Immature natural killer cell (primary cell): ENCODE measurements at places on chromosomes 3 and 15.

- no peaks in the 10 kb centered on the region for H3K4me1 ChIP-seq
Measured at GRCh38 chr3:189756582-189757078, 125.4 kb downstream of the TP63 start.

DNA sequence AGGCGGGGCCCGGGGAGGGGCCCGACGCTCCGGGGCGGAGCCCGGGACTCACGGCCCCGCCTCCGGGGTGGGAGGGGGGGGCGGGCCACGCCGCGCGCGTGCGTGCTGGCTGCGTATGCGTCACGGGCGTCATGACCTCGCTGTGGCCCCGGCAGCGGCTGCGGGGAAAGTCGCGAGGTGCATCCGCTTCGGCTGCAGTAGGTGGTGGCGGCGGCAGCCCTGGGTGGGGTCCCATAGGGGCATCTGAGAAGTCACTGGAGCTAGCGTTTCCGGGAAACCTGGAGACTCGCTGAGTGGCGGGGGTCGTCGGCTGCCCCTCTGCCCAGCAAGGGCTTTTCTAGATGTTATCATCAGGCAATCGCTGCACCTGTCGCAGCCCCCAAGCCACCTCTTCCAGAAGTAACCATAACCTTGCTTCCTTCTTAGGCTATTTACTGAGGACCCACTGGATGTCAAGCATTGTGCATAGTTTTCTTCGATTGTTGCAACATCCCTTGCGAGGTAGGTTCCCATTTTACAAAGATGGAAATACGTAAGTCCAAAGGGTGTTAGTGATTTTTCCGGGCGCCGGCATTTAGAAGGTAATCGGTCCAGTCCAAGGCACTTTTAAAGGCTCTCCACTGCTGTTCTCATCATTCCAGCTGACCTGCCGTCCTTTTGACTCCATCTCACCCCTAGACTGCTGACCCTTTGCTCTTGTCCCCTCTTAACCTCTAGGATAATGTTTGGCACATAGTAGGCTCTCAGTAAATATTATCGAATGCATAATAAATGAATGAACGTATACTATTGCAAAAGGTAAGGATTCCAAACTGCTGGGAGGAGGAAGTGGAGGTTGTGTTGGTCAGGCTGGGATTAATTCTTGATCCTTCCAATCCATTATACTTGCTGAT lies at the start of gene GDPGP1:
Gene GDPGP1 (plus strand): TSS at position 114 of the 893 bp plus-strand sequence. CDS start 6,700 bp downstream, outside the sequence.
- no peak for DNase-seq
- H3K4me1 ChIP-seq: peaks cover 55% of the 10 kb centered on the region
- peaks cover 31% of the 10 kb centered on the region for H3K36me3 ChIP-seq
- H3K27me3 ChIP-seq: peaks cover 22% of the 10 kb centered on the region
- peak within 1 kb of the TSS; percentile 96 for H3K4me3 ChIP-seq

DNA sequence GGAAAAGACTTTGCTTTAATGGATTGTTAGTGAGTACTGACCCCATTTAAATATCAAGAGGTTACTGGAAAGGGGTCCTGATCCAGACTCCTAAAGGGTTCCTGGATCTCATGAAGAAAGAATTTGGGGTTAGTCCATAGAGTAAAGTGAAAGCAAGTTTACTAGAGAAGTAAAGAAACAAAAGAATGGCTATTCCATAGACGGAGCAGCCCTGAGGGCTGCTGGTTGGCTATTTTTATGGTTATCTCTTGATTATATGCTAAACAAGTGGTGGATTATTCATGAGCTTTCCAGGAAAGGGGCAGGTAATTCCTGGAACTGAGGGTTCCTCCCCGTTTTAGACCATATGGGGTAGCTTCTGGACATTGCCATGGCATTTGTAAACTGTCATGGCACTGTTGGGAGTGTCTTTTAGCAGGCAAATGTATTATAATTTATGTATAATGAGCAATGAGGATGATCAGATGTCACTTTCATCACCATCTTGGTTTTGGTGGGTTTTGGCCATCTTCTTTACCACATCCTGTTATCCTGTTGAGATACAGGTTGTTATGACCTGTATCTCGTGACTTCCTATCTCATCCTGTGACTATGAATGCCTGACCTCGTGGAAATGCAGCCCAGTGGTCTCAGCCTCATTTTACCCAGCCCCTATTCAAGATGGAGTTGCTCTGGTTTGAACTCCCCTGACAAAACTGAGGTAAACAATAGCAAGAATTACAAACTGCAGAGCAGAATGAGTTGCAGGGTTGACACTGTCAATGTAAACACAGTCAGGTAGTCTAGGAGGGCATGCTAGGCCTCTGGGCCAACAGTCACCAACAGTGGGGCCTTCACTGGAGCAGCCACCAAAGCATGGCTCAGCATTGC lies 10.3 kb upstream of the GPR160 start:
- H3K4me1 ChIP-seq: peaks cover 18% of the 10 kb centered on the region
- no peak overlapping the region for H3K4me3 ChIP-seq
- no peaks in the 10 kb centered on the region for H3K36me3 ChIP-seq
- no peak overlapping the region for H3K27ac ChIP-seq
- DNase-seq: peak; percentile 15

GRCh38 chr3:117997201-117998049 lies 1037.2 kb downstream of the IGSF11 start:
- H3K4me3 ChIP-seq: no peak overlapping the region
- no peak for DNase-seq
- H3K27ac ChIP-seq: no peak overlapping the region
- no peaks in the 10 kb centered on the region for H3K27me3 ChIP-seq
- H3K36me3 ChIP-seq: no peaks in the 10 kb centered on the region
- H3K4me1 ChIP-seq: no peaks in the 10 kb centered on the region

GRCh38 chr3:188680189-188680588 lies 491.6 kb upstream of the TPRG1 start:
- no peaks in the 10 kb centered on the region for H3K36me3 ChIP-seq
- H3K27ac ChIP-seq: no peak overlapping the region
- peaks cover 22% of the 10 kb centered on the region for H3K4me1 ChIP-seq
- H3K27me3 ChIP-seq: peaks cover 2% of the 10 kb centered on the region
- H3K4me3 ChIP-seq: no peak overlapping the region

DNA sequence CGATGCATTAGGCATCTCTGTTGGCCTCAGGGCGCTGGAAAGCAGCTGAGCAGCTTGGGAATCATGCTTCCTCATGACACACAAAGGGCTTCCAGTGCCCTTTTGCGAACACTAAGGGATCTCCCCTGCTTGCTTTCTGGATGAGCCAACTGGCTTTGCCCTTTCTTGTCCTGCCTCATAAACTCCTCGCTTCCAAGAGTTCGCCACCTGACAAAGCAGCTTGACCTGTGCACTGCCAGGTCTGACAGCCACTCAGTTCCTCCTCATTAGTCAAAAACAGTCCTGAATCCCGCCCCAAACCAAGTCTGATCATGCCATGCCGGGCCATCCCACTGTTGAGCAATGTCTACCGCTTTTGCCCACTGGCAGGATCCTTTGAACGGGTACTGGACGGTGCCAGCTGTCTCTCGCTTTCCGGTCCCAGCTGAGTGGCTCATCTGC lies 265.4 kb upstream of the LYSMD4 start:
- no peaks in the 10 kb centered on the region for H3K36me3 ChIP-seq
- no peak overlapping the region for H3K27ac ChIP-seq
- DNase-seq: no peak
- no peak overlapping the region for H3K4me3 ChIP-seq

DNA sequence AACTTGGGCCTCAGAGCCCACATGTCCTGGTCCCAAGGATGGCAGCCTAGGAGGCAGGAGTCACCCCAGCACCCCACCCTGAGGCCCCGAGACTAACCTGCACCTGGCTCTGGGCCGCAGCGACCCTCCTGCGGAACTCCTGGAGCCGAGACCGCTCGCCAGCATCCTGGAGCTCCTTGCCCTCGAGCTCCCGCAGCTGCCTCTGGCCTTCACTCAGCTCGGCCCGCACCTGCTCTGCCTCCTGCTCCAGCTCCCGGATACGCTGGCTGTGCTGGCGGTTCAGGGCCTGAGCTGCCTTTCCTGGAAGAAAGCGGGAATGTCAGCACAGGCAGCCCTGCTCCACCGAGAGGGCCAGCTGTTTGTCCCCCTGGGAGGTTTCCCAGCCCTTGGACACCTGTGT lies 13.2 kb downstream of the KIF7 start:
- H3K4me1 ChIP-seq: peaks cover 7% of the 10 kb centered on the region
- H3K27me3 ChIP-seq: peaks cover under 1% of the 10 kb centered on the region
- no peak for DNase-seq

DNA sequence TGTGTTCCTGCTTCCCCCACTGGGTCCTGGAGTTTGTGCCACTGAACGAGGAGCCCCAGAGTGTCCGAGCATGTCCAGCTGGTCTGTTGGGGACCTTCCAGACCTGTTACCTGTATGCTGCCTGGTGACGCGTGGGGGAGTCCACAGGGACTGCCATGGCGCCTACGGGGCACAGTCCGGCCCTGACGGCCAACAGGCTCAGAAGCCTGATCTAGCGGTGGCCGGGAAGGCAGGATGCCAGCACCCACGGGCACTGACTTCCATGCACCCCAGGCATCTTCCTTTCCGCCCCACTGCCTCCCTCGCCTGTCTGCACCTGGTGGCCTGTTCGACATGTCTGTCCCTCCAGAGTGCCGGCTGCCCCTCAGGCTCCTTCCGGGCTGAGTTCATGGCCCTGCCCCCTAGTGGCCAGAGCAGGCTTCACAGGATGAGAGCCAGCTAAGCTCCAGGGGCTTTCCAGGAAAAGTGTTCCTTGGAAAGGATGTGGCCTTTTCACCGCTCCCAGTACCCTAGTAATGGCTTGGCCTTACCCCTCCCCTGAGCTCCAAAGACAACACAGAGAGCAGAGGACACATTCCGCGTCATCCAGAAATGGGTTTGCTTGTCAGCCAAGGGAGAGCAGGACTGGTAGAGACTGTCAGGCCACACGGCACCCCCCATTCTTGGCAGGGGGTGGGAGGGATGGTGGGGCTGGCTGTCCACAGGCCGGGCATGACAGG lies 35.7 kb downstream of the NGRN start:
- H3K4me1 ChIP-seq: peaks cover 14% of the 10 kb centered on the region
- no peaks in the 10 kb centered on the region for H3K36me3 ChIP-seq
- H3K27ac ChIP-seq: no peak overlapping the region
- peak; percentile 51 for DNase-seq
- no peak overlapping the region for H3K4me3 ChIP-seq

- H3K4me3 ChIP-seq: no peak overlapping the region
- no peak overlapping the region for H3K27ac ChIP-seq
- DNase-seq: no peak
- H3K36me3 ChIP-seq: no peaks in the 10 kb centered on the region
- H3K4me1 ChIP-seq: no peaks in the 10 kb centered on the region
- peaks cover 7% of the 10 kb centered on the region for H3K27me3 ChIP-seq
Measured at GRCh38 chr15:43208052-43209002, 12.5 kb downstream of the EPB42 start.

DNA sequence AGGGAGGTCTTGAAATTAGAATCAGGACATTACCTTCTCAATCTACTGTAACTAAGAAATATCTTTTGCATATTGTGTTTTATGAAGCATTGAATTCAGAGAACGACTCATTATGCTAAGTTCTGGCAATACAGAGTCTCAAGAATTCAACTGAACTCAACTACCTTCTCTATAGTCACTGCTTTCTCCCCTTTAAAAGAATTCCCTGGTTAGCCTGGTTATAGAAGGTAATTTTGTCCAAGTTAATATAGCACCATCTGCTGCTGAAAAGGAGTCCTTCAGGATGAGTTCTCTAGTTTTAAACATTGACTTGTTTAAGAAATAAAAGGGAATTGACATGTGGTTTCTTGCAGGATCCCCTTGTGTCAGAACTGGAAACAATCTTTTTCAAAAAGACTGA lies 60.2 kb downstream of the IL16 start:
- H3K4me1 ChIP-seq: no peaks in the 10 kb centered on the region
- peaks cover 7% of the 10 kb centered on the region for H3K27me3 ChIP-seq
- no peak for DNase-seq
- no peak overlapping the region for H3K27ac ChIP-seq

DNA sequence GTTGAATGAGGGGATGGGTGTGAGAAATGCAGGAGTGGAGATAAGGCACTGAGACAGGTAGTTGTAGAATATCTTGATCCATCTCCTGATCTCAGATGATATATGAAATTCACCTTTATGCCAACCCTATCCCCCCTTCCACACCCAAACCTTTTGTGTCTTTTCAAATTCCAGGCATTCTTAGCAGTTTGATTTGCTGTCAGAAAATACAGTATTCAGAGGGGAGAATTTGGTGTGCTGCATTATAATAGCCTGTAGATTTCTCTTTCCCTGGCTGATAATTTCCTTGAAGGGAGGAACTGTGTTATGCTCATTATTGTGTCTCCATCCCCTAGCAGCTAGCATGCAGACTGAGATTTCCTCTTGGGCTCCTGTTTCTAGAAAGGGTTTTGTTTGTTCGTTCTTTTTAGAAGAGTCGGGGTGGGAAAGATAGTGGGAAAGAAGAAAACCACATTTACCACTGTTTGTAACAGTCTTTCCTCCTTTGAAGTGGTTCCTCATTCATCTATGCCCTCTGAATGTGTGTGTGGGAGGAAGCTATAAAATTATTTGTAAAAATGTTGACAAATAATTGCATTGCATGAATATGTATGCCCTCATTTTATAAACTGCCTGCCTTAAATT lies 373.4 kb downstream of the DIPK2A start:
- no peak overlapping the region for H3K27ac ChIP-seq
- H3K4me1 ChIP-seq: peaks cover 2% of the 10 kb centered on the region
- H3K36me3 ChIP-seq: no peaks in the 10 kb centered on the region
- no peak for DNase-seq
- H3K27me3 ChIP-seq: no peaks in the 10 kb centered on the region
- no peak overlapping the region for H3K4me3 ChIP-seq

GRCh38 chr15:96472681-96473080 lies 142.2 kb downstream of the NR2F2 start:
- no peak for DNase-seq
- H3K4me1 ChIP-seq: no peaks in the 10 kb centered on the region
- no peaks in the 10 kb centered on the region for H3K36me3 ChIP-seq
- H3K4me3 ChIP-seq: no peak overlapping the region
- H3K27ac ChIP-seq: no peak overlapping the region
- H3K27me3 ChIP-seq: peaks cover 4% of the 10 kb centered on the region

GRCh38 chr15:50452927-50453326 lies 28.7 kb downstream of the USP8 start:
- DNase-seq: no peak
- peaks cover 22% of the 10 kb centered on the region for H3K4me1 ChIP-seq
- H3K36me3 ChIP-seq: peaks cover 19% of the 10 kb centered on the region
- no peak overlapping the region for H3K4me3 ChIP-seq
- H3K27ac ChIP-seq: peak overlapping the region; percentile 8
- H3K27me3 ChIP-seq: no peaks in the 10 kb centered on the region

DNA sequence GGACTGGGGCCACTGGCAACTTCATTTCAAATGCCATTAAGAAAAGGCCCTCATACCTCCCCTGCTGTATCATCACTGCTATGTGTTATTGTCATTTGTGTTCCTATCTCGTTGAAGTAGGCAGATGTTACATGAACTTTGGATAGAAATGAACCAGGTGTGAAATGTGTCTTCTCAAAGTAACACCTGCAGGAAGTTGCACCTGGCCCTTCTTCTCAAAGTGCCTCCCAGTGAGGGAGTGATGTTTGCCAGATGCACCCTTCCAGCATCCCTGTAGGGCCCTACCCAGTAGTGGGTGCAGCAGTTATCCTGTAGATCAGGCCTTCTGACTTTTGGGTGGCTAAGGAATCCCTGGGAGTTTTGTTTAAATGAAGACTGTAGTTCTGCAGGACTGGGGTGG lies 197.7 kb upstream of the CTNNB1 start:
- H3K27ac ChIP-seq: no peak overlapping the region
- no peaks in the 10 kb centered on the region for H3K4me1 ChIP-seq

GRCh38 chr3:122635789-122636188 lies 44.9 kb upstream of the PARP14 start:
- no peak overlapping the region for H3K27ac ChIP-seq
- no peak overlapping the region for H3K4me3 ChIP-seq
- no peaks in the 10 kb centered on the region for H3K4me1 ChIP-seq
- H3K36me3 ChIP-seq: peaks cover 35% of the 10 kb centered on the region
- no peak for DNase-seq

- H3K27me3 ChIP-seq: no peaks in the 10 kb centered on the region
- no peak overlapping the region for H3K27ac ChIP-seq
- H3K36me3 ChIP-seq: peaks cover 22% of the 10 kb centered on the region
- no peak for DNase-seq
Measured at GRCh38 chr3:42189001-42189460, 77.0 kb downstream of the CCK start.
